ENCODE measurements at places on chromosomes 6 and 20.

DNA sequence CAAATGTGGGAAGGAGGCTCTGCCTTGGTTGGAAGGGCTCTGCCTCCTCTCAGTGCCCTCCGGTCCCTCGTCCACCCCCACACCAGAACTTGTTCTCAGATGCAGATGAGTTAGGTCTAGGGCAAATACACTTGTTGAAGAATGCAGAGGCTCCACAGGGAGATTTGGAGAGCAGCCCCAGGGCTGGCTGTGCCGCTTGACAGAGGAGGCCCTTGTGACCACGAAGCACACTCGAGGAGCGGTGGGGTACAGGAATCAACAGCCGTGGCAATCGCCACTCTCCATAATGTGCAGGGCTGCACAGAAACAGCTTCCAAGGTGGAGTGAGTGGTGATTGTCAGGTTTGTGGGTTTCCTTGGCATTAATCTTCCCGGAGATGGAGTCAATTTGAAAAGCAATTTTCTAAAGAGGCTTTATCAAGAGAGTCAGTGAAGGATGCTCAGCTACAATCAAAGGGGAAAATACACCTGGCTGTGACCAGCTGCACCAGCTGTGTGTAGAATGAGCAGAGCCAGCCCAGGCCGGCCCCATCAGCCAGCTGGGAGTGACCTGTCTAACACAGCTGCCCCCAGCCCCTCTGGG, 59.5 kb downstream of the BFSP1 start:
- DNase-seq, result no peak

DNA sequence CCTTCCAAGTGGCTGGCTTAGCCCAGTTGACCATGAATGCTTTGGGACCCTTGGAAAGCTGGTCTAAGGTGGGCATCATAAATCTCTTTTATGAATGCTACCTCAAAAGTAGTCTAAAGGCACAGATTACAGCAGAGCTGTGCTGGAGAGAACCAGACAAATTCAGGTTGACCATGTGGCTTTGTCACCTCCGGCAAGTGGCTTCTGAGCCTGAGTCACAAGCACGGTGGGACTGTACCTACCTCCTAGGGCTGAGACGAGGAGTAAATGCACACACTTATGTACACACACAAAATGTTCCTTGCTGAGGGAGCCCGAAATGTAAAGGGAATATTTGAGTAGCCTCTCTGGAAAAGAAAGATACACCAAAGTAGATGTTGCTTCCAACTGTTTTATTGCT, 155.9 kb downstream of the NFATC2 start:
- no peak for DNase-seq

GRCh38 chr6:15912505-15913400, 216.1 kb upstream of the MYLIP start:
- DNase-seq, result no peak

GRCh38 chr20:59346061-59346460, 45.6 kb downstream of the EDN3 start:
- no peak for DNase-seq

GRCh38 chr20:19710336-19711120, 47.5 kb upstream of the RIN2 start:
- DNase-seq, result no peak

GRCh38 chr6:41494212-41495110, 51.7 kb upstream of the FOXP4 start:
- DNase-seq, result no peak

DNA sequence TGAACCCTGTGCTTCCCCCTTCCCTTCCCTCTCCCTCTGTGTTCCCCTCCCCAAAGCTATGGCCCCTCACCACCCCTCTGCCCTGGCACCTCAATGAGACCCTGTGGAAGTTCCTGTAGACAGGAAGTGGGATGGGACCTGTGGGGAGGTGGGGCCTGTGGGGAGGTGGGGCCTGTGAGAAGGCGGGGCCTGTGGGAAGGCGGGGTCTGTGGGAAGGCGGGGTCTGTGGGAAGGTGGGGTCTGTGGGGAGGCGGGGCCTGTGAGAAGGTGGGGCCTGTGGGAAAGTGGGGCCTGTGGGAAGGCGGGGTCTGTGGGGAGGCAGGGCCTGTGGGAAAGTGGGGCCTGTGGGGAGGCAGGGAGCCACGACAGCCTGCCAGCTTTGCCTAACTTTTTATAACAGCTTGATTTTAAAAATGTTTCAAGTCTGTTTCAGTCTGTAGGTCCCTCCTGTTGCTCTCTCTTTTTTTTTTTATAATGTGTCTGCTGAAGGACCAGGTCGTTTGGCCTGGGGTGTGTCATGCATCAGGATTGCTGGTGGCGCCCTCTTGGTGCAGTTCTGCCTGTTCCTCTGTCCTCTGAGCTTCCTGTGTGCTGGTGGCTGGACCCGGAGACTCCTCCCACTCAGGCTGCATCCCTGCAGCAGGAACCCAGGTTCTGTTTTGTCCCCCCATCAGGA, 70.5 kb upstream of the SLCO4A1 start:
- no peak for DNase-seq

- DNase-seq, result no peak
These were observed 72.9 kb upstream of the EEF1E1 start for GRCh38 chr6:8175046-8175777.

DNA sequence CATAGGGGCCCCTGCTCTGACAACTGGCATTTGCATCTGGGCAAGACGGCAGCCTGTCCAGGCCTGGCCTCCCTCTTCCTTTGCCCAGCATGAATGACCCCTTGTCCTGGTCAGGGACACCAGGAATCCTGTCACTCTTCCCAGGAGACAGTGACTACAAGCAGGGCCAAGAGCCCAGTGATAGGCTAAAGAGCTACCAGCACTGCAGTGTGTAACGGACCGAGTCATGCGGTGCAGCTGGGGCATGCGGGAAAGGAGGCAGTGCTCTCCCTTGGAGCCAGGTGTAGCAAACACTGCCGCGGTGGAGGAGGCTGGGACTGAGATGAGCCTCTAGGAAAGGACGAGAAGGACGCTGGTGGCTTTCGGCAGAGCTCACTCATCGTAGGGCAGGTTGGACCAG, 38.7 kb upstream of the DSP start:
- DNase-seq, result no peak

DNA sequence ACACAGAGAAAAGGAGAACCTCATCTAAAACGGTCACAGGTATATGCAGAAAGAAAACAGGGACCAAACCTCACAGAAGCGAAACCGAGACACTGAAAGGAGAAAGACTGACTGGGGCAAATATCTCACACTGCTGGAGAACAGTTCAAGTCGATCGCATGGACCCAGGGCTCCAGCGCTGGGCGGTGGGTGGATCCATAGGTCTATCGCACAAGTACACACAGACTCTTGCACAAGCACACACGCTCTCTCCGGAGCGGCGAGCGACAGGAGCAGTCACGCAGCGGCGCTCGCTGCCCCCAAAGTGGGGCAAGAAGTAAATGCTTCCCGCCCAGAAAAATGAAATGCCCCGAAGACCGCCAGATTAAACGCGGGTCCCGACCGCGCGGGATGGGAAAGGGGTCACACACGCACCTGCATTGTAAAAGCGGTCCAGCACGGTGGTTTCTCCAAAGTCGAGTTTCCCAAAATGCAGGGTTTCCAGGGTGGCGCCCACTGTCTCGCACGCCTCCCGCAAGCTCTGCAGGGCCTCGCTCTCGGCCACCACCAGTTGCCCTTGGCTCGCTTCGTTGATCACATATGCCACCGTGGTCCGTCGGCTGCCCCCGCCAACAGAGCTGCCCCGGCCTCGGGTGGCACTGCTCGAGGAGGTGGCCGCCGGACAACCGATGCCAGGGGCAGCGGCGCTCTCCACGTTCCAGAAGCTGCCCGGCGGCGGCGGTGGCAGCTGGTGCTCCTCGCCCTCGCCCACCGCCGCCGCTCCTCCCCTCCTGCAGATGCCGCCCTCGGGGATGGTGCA, 782 bp downstream of the MAP3K5 start:
- DNase-seq, result no peak

- no peak for DNase-seq
These were observed at the start of gene OLIG3 for GRCh38 chr6:137494281-137494987. Gene OLIG3, minus strand, starts transcription at chr6:137494394. Its CDS starts 224 bp downstream, at chr6:137494170.

GRCh38 chr20:38982291-38982690, 20.1 kb downstream of the DHX35 start:
- no peak for DNase-seq

GRCh38 chr20:62793757-62794006, 2.6 kb upstream of the MRGBP start:
- DNase-seq, result no peak

- no peak for DNase-seq
These were observed 235.8 kb downstream of the GMPR start for GRCh38 chr6:16473908-16474771.

DNA sequence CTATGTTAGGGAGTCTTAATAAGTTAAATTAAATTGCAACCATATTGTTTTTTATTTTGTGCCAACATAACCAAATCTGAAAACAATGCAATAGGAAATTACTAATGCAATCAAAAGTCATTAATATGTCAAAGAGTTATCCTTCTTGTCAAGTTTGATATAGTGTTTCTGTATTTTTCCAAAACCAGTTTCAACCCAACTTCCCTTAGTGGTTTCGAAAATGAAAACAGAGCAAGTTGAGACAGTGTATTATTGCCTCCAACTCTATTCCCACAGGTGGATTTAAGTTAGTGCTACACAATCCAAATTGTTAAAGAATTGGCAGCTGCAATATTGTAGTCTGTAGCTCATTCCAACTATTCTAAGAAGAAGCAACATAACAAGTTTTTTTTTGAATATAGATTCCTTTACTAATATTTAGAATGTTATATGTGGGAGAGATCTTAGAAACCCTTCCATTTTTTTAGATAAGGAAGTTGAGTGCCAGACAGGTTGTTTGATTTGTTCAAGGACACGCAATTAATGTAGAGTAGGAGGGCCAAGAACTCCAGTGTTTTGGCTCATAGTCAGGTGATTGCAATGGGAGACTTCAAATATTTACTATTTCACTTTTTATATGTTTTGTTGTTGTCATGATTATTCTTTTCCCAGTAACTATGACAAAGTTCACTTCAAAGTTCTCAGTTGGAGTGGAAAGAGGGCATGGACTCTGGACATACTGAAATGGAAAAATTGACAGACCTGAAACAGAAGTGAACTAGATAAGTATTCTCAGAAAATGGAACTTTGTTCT, 282.4 kb upstream of the HSF2 start:
- DNase-seq, result no peak

- no peak for DNase-seq
These were observed 85.0 kb upstream of the CCDC28A start for GRCh38 chr6:138688580-138688979.

DNA sequence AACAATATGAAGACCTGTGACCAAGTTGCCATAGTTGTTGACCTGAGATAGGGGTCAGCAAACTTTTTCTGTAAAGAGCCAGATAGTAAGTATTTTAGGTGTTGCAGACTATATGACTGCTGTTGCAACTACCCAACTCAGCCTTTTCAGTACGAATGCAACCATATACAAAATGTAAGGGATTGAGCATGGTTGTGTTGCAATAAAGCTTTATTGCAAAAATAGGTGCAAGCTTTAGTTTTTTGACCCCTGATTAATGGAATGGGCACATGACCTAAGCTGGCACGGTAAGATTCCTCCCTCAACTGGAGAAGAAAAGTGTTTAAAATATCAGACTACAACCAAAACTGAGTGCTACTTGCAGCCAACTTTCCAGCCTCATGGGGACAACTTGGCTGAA, 17.3 kb upstream of the EPM2A start:
- no peak for DNase-seq

DNA sequence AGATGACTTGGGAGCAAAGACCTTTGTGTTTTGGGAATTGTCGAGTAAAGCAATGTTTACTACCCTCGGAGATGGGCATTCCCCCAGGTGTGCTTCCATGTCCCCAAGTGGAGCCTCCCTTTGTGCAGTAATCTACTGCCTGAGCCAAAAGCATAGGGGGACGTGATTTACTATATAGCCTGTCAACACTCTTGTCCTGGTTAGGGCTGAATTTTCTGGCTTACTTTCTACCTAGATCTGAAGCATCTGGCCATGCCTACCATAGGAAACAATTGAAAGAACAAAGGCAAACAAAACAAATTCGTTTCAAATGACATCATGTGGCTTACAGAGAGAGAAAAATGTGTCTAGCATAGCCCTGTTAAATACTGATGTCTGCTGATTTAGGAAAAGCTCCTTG, 350.6 kb downstream of the SAMD5 start:
- no peak for DNase-seq

GRCh38 chr6:8130399-8130798, 28.1 kb upstream of the EEF1E1 start:
- no peak for DNase-seq

- no peak for DNase-seq
These were observed 13.3 kb upstream of the PRIM2 start for GRCh38 chr6:57303931-57304681.

DNA sequence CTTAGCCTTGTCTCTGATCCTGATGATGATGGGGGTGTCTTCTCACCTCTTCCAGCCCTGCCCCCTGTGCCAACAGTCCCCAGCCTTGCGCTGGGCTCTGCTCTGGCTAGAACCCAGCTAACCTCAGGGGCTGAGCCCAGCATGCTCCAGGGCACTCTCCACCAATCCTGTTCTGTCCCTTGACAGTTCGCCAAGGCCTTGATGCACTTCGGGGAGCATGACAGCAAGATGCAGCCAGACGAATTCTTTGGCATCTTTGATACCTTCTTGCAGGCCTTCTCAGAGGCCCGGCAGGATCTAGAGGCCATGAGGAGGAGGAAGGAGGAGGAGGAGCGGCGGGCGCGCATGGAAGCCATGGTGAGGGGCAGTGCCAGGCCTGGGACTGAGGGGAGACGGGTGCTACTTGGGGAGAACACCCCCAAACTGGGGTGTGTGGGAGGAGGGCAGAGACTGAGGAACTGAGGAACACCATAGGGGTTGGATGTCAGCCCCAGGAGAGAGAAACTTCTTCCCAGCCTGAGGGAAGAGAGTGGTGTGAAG, 33.1 kb downstream of the MOCS1 start:
- DNase-seq, result no peak

DNA sequence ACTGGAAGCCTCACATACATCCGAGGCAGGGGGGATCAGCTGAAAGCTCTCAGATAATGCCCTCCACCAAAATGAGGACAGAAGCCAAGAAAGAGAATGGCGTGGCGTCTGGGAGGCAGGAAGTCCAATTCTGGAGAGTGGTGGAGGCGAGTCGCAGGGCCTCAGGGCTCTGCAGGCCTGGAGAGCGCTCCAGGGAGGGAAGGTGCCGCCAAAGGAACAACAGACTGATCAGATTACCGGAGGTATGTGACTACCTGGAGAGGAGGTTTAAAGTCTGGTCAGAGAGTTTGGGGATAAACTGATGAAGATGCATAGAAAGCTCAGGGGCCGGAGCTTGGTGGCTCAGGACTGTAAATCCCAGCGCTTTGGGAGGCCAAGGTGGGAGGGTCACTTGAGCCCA, 11.2 kb upstream of the IP6K3 start:
- no peak for DNase-seq

GRCh38 chr20:37323985-37324384, 22.0 kb upstream of the SRC start:
- no peak for DNase-seq
